Activated T-helper 1 cell treated with Interleukin-2 at 50 U/mL for 16 hours (primary cell): ENCODE measurements at places on chromosomes 2 and 18.

GRCh38 chr2:21559351-21559750, 435.6 kb downstream of the TDRD15 start:
- DNase-seq: no peak

GRCh38 chr2:230868947-230869913, 4.5 kb downstream of the ITM2C start:
- no peak for DNase-seq

- no peak for DNase-seq
These were observed 18.6 kb downstream of the LYPD1 start for GRCh38 chr2:132651115-132652045.

DNA sequence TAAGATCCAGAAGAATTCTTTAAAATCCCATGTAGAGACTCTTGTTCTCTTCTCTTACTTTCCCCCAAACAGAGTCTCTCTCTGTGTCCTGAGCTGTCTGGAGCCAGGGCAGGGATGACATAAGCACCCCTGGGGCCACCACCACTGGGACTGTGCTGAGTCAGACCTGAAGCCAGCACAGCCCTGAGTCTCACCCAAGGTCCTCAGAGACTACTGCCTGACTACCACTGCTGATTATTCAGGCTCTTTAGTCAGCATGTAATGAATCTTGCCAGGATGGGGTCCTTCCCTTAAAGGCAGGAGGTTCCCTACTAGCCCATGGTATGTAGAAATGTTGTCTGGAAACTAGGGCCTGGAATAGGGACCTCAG, 34.9 kb upstream of the DYNC1I2 start:
- DNase-seq: no peak

GRCh38 chr2:41932241-41933045, 115.4 kb upstream of the PKDCC start:
- no peak for DNase-seq

DNA sequence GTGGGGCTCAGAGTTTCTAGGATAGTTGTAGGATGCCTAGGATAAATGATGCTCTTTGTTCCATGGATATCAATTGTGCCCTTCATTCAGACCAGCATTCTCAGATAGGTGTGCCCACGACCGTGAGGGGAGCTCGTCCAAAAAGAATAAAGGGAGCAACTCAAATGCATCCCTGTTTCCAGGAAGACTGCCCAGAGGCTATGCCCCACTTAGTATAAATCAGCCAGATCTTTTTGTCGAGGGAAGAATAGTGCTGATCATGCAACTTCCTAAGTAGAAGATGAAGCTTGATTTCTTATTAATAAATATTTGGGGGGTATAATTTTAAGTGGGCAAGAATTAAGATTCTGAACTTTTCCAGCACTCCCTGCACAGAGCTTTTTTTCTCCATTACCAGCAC, 450.2 kb downstream of the ARHGAP15 start:
- DNase-seq: no peak

GRCh38 chr18:74412116-74412880, 44.8 kb downstream of the DIPK1C start:
- DNase-seq: no peak

DNA sequence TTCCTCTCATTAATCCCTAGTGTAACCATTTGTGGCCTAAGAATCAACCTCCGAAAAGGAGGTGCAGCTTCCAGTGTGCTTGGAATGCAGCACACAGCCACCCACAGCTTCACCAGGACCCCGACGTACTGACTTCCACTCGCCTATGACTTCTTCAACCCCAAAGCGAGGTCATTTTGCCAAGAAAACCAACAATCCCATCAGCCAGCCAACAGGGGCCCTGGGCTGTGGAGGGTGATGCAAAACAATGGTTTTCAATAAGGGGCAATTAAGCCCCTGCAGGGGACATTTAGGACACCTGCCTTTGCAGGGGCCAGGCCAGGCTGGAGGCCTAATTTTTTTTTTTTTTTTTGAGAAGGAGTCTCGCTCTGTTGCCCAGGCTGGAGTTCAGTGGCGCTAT, 158.1 kb upstream of the SKOR2 start:
- DNase-seq: no peak

- DNase-seq: no peak
These were observed 18.5 kb downstream of the SLC66A2 start for GRCh38 chr18:79932907-79933306.

GRCh38 chr2:219731173-219731572, 103.7 kb downstream of the SLC4A3 start:
- no peak for DNase-seq

DNA sequence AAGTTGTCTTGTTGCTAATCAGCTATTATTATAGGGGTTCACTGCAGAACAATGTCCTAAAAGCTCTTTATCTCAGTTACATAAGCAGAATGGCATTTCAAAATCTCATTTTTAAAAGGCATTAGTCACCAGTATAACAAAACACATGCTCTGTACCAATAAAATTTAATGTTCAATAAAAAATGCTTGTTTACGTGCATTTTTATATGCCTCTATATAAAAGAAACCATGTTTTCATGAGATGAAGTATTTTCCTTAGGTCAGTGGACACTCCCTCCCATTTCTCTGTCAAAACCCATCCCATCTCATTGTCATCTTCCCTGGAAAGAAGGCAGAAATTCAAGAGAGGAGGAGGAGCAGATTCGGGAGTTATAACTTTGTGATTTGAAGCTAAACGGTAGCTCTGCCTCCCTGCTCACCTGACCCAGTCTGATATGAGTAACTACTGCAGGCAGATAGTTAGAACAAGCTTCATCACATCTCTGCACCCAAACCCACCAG, 231.9 kb upstream of the SIX2 start:
- DNase-seq: no peak

DNA sequence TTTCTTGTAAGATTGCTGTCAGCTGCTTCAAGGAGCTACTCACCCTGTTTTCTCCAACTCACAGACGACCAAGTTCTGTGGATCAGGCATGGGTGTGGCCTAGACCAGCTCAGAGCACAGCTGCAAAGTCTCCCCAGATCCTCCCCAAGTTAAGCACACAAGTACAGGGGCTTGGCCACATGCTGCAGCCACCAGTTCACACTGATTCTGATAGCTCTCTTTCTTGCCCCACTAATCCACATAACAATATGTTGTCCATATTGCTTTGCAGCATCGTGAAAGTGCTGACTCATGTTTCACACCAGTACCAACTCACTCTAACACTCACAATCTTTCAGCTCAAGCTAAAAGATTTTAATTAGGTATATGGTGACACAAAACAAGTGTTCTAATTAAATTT, 437.0 kb downstream of the PARD3B start:
- DNase-seq: no peak

- no peak for DNase-seq
These were observed 72.0 kb downstream of the KCNE4 start for GRCh38 chr2:223123855-223124610.

DNA sequence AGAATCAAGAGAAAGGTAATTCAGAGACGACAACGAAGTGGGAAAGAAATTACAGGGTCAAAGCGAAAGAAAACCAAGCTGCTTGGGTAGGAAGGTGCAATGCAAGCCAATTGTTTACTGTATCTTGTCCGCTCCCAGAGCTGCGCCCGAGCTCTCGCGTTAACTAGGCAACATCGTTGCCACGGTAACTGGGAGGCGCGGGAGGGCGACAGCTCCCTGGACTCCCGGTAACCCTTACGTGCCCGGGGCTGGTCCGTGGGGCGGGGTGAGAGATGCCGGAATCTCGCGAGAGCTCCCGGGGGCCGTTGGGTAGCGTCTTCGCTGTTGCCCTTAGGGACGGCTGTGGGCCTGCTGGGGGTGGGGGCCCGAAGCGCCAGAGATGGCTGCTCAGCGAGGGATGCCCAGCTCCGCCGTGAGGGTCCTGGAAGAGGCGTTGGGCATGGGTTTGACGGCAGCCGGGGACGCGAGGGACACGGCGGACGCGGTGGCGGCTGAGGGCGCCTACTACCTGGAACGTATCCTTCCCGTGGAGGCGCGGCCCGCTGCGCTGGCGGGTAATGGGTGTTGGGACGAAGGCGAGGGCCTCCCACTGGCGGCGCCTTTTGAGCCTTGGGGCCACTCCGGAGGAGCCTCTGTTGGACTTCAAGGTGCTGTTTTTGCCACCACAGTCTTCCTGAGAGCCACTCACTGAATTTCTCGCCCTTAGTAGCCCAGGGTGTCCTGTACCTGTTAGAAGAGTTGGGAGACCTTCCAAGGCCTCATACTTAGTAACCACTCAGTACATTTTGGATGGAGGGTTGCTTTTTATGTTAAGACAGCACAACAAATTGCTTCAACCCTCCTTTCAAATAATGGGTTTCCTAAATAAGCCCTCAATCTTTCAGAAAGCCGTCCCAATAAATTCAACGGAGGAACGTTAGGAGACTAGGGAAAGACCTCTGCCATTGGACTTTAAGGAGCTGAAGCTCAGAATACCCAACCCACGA, at the start of gene SPAG16:
Gene SPAG16, plus strand, starts transcription at position 360 of the 986 bp plus-strand sequence.
- peak; percentile 87 for DNase-seq

- DNase-seq: no peak
These were observed 84.0 kb upstream of the NEUROD1 start for GRCh38 chr2:181764095-181764963.

DNA sequence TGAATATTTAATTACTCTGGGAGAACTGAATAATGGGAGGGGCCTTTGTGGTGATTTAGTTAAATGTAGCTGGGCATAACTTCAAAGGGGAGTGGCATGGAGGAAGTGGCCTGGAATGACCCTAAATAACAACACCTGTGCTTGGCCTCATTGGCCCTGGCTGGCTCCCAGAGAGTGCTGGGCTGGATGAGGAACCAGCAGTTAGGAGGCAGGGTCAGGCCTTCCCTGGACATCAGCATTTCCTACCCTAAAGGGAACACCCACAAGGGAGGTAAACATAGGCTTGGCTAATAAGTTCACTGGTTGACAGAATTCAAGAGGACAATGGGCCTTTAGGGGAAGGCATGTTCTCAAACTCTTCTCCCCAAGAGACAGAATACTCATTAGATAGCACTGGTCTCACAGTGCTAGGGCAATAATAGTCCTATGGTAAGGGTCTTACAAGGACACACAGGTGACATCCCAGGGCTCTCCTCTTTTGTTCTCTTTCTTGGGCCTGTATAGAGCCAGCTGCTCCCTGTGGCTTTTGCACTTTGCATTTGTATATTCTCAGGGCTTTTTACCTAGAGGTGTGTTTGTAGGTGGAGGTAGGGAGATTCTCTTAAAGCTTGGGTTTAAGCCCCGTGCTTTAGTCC, 106.8 kb downstream of the ZNF519 start:
- DNase-seq: no peak

GRCh38 chr18:36335476-36336279, 38.2 kb downstream of the FHOD3 start:
- DNase-seq: no peak
